ENCODE measurements at places on chromosomes 3 and 15.

- no peak for DNase-seq
Observed at GRCh38 chr3:14019459-14019858, 105.2 kb downstream of the CHCHD4 start.

DNA sequence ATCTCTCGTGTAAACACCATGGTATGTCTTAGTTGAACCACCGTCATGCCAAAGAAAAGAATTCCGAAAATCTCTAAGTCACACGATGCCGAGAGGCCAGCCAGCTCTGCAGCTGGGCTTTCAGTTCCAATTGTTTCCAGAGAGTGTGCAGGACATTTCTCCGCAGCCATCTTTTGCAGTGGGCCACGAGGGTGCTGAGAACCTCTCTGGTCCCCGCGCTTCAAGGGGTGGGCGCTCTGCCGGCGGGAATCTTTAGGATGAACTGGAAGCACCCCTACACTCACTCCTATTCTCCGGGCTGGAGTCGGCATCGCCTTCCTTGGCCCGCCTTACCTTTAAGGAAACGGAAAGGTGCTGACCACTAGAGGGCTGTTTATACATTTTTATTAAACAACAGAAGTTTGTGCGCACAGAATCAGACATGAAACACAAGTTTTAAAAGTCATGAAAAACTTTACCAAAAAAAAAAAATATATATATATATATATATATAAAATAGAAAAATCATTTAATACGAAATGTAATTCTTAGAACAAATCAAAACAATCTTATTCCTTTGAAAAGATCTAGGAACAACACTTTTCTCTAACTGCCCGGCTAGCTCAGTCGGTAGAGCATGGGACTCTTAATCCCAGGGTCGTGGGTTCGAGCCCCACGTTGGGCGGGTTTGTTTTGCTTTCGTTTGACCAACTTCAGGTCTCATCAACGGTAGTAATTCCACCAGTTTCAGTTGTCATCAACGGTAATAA lies 12.5 kb upstream of the MORF4L1 start:
- DNase-seq: no peak

DNA sequence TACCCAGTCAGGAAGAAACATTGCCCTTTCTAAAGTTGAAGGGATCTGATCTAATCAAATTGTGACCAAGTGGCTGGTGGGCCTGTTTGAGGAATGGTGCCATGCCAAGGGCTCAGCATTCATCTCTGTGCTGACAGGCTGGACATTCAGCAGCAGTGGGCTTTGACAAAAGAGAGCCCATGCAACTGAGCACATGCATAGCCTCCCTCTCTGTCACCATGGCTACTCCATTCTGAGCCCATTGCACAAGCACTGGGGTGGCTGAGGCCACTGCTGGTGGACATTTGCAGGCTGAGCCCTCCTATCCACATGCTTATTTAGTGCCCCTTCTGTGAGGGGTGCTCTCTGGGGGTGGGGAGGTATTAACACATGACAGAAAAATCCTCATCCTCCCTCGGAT lies 28.6 kb upstream of the TNFSF10 start:
- no peak for DNase-seq

DNA sequence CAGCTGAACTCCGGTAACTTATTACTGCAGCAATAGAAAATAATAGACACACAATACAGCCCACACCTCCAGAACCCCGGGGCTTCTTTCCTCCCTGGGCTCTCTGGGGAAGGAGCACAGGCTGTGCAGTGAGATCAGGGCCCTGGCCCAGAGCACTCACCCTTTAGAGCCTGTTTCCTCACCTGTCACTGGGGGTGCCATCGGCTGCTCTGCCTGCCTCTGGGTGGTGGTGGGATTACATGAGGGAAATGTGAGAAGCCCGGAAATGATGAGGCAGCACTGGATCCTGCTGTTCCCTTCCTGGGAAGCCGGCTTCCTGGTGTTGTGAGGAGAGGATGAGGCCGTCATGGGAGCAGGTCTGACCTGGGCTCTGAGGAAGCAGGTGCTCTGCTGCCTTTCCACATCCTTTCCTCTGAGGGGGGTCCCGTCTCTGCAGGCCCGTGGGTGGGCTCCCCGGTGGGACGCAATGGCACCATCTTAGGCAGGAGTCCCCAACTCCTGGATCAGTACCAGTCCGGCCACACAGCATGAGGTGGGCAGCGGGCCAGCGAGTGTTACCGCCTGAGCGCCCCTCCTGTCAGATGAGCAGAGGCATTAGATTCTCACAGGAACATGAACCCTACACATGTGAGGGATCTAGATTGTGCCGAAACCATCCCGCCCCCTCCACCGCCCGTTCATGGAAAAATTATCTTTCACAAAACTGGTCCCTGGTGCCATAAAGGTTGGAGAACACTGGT lies 220.9 kb upstream of the CTDSPL start:
- DNase-seq: no peak

DNA sequence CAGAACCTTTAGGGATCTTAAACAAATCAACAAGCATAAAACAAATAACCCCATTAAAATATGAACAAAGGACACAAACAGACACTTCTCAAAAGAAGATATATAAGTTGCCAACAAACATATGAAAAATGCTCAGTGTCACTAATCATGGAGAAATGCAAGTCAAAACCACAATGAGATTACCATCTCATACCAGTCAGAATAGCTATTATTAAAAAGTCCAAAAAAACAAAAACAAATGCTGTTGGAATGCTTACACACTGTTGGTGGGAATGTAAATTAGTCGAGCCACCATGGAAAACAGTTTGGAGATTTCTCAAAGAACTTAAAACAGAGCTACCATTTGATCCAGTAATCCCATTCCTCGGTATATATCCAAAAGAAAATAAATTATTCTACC lies 423.6 kb downstream of the OTOL1 start:
- DNase-seq: no peak

DNA sequence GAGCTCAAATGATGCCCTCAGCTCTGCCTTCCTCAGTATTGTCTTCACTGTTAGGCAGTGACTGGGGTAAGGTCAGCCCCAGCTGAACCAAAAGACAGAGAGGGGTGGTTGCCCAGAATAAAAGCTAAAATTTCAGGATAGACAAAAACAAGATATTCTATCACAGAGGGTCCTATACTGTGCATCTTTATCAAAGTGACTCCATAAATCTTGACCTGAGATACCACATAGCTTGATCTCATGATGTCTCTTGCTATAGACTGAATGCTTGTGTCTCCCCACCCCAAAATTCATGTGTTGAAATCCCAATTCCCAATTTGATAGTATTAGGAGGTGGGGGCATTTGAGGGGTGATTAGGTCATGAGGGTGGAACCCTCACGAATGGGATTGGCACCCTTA lies 30.4 kb downstream of the EIF1B start:
- DNase-seq: no peak

GRCh38 chr3:141552440-141552991 lies 65.7 kb downstream of the RASA2 start:
- no peak for DNase-seq

- DNase-seq: no peak
Observed at GRCh38 chr3:9700536-9700935, 3.1 kb upstream of the CPNE9 start.

- no peak for DNase-seq
Observed at GRCh38 chr3:88641033-88641604, 466.3 kb upstream of the EPHA3 start.

DNA sequence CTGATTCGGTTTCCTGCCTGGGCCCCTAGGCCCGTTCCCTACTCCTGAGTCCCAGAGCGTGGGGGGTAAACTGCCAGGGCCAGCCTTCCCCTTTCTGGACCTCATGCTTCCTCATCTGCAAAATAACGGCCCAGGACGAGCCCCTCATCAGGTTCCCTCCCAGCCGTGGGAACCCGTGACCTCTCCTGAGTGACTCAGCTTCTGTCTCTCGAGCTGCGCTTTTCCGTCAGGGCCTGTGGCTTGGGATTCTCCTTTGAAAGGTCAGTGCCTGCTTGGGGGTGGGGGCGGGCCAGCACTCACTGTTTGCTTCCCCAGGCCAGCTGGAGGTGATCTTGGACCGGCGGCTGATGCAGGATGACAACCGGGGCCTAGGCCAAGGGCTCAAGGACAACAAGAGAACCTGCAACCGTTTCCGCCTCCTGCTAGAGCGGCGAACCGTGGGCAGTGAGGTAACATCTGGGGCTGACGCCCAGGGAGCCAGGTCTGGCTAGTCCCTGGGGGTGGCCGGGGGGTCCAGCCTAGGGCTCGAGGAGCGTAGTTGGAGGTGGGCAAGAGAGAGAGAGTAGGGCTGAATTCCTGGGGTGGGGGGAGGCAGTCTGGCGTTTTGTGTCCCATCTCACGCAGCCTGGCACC lies 12.8 kb downstream of the MAN2A2 start:
- DNase-seq: no peak

GRCh38 chr3:45966371-45966791 lies 23.1 kb downstream of the CXCR6 start:
- DNase-seq: no peak

- DNase-seq: no peak
Observed at GRCh38 chr15:101159936-101160815, 91.7 kb downstream of the CHSY1 start.

DNA sequence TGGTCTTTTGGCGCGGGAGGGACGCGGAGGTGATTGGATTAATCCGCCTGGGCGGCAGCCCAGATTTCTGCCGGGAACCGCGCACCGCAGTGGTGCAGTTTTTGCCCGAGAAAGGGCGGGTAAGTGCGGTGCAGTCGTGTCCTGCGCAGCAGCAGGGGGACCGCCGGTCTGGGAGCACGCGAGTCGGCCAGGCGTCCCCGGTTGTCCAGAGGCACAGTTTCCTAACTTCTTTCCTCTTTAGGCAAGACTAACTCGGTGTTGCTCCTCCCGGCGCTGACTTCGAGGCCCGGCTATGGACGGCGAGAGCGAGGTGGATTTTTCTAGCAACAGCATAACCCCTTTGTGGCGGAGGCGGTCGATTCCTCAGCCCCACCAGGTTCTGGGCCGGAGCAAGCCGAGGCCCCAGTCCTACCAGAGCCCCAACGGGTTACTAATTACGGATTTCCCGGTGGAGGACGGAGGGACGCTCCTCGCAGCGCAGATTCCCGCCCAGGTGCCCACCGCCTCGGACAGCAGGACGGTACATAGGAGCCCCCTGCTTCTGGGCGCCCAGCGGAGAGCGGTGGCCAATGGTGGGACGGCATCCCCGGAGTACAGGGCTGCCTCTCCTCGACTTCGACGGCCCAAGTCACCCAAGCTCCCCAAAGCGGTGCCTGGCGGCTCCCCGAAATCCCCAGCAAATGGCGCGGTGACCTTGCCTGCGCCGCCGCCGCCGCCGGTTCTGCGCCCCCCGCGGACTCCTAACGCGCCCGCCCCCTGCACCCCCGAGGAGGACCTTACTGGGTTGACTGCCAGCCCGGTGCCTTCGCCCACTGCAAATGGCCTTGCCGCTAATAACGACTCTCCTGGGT lies 736 bp downstream of the ARHGEF26 start:
- DNase-seq: no peak

GRCh38 chr3:123525433-123525832 lies 59.4 kb downstream of the HACD2 start:
- no peak for DNase-seq

GRCh38 chr3:152019508-152019907 lies 146.1 kb downstream of the SUCNR1 start:
- DNase-seq: no peak

- no peak for DNase-seq
Observed at GRCh38 chr3:16929311-16929710, 44.6 kb downstream of the PLCL2 start.

GRCh38 chr15:72202302-72202701 lies 4.7 kb upstream of the GRAMD2A start:
- DNase-seq: no peak

DNA sequence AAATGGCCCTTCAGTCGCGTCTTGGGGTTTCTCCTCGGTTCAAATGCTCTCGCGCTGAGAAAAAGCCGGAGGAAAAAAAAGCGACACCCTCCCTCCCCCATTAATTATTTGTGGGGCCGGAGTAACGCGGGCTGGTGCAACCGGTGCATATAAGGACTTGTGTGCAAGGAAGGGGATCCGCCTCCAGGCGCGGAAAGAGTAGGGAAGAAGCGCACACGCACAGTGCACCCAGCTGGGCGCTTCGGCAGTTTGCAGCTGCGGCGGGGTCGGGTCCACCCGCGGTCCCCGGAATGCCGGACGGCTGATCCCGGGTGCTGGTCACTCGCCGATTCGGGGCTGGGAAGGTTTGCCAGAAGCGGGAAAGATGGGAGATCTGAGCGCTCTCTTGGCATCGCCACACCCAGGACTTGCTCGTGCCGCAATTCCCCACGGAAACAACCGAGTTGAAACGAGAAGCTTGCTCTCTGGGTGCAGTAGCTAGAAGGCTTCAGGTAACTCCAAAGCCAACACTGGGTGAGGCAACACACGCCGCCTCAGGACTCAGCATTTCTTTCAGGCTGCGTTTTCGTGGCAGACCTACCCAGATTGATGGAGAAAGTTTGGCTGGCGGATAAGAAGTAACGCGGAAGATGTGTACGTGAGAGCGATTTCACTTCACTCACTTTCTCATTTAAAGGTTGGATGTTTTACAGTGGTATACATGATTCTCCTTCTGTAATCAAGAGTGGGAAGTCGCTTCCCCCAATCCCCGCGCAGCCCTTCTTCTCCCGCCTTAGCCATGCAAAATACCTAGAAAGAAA lies 720 bp upstream of the TNIK start:
- no peak for DNase-seq

GRCh38 chr15:62998262-62998890 lies 44.2 kb upstream of the TPM1 start:
- no peak for DNase-seq

- peak; percentile 90 for DNase-seq
Observed at GRCh38 chr15:34101366-34102174, at the start of the genes EMC7 and PGBD4. TSS of gene EMC7 (minus strand) at chr15:34101862. CDS start at chr15:34101839, 23 bp downstream. TSS of gene PGBD4 (plus strand) at chr15:34102083. CDS start at chr15:34102532, 449 bp downstream.

DNA sequence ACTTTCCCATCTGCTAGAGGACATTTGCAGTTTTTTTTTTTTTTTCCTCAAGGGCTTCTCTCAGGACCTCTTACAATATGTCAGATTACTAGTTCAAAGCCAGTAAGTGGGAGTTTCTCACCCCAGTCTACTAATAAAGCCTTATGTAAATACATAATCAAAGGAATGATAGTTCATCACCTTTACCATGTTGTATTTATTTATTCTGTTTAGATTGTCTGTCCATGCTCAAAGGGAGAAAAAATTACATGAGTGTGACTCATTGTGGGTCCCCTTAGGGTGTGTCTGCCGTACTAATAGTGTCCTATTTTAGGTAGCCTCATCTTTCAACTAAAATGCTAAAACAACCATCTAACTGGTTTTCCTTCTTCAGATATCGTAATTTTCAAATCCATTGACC lies 917.6 kb downstream of the EPHA3 start:
- DNase-seq: no peak

- DNase-seq: no peak
Observed at GRCh38 chr3:171821778-171822358, 11.6 kb upstream of the PLD1 start.

DNA sequence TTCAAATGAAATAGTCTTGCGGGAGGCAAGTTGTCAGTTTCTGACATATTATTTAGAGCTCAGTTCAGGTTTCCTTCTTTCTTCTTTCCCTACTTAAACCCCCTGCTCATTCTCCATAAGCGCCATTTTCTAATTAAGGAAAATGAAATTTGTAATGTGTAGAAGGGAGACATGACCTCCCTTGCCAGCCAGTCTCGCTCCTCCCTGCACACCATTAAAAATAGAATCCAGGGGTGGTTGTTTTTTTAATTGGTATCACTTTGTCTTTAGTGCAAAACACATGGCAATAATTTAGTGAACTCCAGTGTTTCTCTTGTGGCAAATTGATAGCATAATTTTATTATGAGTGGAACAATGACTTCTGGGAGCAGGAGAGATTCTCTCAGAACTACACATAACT lies 160.1 kb downstream of the MEIS2 start:
- DNase-seq: no peak

- no peak for DNase-seq
Observed at GRCh38 chr3:42846685-42847522, 28.8 kb downstream of the CYP8B1 start.

All from NCI-H1048 (cell line).